ENCODE measurements at places on chromosomes 11 and 22.

GRCh38 chr11:74673693-74674360 lies 57.4 kb downstream of the CHRDL2 start:
- no peak for DNase-seq

DNA sequence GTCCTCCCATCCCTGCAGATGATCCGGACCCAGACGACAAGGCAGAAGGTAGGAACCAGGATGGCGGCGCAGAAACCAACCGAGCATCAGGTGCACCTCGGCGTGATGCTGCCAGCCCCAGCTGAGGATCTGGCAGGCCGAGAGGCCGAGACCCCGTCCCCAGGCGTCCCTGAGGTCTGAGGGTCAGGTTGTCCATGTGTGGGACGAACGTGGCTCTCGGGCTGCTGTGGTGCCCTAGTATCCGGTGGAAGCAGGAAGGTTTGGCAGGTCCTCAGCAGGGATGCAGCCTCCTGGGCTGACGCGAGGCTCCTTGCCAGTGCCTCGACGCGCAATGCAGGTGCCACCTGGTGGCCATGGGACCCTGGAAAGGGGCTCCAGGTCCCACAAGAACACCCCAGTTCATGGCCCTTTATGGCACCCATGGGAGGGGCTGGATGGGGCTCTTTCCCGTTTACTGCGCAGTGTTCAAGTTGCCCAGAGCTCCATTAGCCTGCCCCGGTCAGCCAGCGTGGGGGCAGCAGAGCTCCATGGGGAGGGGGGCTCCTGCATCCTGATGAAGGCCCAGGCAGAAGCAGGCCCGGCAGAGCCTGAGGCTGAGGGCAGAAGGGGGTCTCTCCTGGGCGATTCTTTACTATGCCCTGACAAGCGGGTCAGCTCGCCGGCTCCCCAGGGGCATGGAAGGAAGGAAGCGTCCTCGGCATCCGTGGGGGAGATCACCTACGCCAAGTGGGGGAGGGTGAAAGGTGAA lies 129.9 kb downstream of the CTTN start:
- DNase-seq: no peak

DNA sequence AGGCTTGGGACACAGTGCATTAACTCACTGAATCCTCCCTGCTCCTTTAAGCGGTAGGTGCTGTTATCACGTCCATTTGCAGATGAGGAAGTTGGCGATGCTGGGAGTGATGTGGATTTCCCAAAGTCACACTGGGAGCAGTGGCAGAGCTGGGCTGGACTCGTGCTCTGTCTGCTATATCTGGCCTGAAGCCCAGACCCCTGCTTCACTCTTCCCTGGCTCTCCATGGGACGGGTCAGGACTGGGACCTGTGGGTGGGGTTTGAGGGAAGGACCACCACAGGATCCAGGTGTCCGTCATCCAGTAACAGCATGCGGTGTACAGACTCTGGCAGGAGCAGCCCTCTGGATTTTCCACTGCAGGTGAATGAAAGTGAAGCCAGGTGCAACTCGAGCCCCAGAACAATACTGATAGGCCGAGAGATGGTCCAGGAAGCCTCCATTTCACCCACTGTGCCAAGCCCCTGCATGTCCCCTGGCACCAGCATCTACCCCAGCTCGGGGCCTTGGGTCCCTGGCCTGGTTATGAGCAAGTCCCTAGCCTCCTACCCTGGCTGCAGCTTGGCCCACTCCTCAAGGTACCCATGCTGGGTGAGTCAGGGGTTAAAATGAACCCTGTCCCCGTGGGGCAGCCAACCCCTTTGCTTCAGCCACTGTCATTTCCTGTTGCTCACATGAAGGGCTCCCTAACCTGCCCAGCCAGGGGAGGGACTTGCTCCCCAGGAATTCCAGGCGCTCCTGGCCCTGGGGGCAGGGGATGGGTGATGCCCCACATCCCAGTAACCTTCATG lies 4.2 kb downstream of the USP2 start:
- DNase-seq: peak; percentile 44

GRCh38 chr11:46445920-46446771 lies 54.6 kb upstream of the CHRM4 start:
- DNase-seq: no peak

Measured in stimulated activated effector memory CD8-positive, alpha-beta T cell treated with anti-CD3 and anti-CD28 coated beads, Interleukin-12 subunit alpha, Interleukin-12 subunit beta, amount 100 ng/mL, for 72 hours (primary cell).